ENCODE measurements at places on chromosomes 12 and 14. TPM values are rescaled to one million over a fixed set of nuclear protein-coding genes. Genes with fewer than 3 reads are reported as not detected.

Gene TESPA1
- polyA plus RNA-seq, result 0.23 TPM

Gene CLEC1A
- polyA plus RNA-seq, result 3.1 TPM

Gene LMBR1L
- polyA plus RNA-seq, result 23.7 TPM

Gene TROAP
- not detected for polyA plus RNA-seq

Gene PMCH
- not detected for polyA plus RNA-seq

All from heart left ventricle (tissue), 16 donors.